ENCODE measurements at places on chromosomes 7 and 10.

DNA sequence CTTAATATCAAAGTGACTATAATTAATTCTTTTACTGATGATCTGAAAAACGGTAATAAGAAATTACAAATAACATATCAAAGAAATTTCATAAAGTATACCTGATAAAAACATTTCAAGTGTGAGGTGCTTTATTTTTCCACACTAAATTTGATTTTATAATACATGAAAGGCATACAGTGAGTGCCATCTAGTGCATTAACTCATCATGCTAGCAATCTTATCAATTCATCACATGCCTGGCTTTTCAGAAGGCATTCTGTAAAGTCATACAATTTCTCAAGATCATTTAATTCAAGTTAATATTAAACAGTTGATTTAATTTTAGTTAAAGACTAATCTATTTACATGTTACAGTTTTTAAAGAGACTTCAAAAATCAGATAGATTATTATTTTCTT lies 1020.9 kb downstream of the GATA3 start:
- no peak for DNase-seq

- DNase-seq = no peak
Measured at GRCh38 chr7:39527296-39527695, 38.9 kb upstream of the YAE1 start.

- DNase-seq = no peak
Measured at GRCh38 chr10:59688921-59689351, 20.7 kb downstream of the SLC16A9 start.

GRCh38 chr10:42980553-42981357 lies 96.1 kb upstream of the RET start:
- no peak for DNase-seq

DNA sequence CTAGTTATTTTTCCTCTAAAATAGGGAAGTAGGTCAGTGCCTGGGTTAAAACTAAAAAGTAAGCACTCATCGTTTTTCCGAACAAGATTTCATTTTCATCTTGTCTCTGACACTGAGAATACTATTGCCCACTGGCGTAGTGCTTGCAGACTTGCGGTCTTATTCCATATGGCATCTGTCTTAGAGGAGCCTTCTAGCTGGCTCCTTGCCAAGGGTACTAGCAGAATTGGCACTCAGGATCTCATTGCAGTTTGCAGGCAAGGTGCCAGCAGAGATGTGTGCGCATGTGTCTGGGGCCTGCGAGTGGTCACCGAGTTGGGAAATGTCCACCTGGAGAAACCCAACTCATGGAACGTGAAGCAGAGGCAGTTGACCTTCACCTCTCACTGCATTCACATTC lies 143.4 kb downstream of the CELF2 start:
- DNase-seq = peak; percentile 91

DNA sequence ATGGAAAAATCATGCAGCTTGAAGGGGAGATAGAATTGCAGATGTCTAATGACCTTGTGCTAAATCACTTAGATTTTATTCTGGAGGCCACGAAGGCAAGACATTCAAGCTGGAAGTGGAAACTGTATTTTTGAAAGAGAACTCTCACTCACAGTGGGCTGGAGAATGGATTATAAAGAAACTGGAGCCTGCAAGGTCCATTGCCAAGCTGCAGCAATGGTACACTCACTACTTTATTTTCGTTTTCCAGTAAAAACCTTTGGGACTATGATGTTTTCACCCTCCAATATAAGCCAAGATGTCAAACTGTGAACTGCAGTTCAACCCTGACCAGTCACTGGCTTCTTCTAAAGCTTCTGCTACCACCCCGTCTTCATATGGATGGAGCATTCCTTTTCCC lies 62.0 kb downstream of the SKIDA1 start:
- DNase-seq = no peak

DNA sequence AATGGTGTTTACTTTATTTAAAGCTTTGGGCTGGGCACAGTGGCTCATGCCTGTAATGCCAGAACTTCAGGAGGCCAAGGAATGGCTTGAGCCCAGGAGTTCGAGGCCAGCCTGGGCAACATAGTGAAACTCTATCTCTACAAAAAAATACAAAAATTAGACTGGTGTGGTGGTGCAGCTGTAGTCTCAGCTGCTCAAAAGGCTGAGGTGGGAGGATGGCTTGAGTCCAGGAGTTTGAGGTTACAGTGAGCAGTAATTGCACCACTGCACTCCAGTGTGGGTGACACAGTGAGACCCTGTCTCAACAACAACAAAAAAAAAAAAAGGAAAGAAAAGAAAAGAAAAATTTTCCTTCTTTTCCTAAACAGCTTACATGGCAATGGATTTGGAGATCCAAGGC lies 22.0 kb downstream of the SLC16A9 start:
- DNase-seq = no peak

GRCh38 chr7:117731455-117731854 lies 141.8 kb downstream of the CTTNBP2 start:
- DNase-seq = no peak

GRCh38 chr10:103643381-103643780 lies 149.9 kb downstream of the NEURL1 start:
- no peak for DNase-seq

- DNase-seq = no peak
Measured at GRCh38 chr7:24842449-24843241, 85.4 kb upstream of the GSDME start.

DNA sequence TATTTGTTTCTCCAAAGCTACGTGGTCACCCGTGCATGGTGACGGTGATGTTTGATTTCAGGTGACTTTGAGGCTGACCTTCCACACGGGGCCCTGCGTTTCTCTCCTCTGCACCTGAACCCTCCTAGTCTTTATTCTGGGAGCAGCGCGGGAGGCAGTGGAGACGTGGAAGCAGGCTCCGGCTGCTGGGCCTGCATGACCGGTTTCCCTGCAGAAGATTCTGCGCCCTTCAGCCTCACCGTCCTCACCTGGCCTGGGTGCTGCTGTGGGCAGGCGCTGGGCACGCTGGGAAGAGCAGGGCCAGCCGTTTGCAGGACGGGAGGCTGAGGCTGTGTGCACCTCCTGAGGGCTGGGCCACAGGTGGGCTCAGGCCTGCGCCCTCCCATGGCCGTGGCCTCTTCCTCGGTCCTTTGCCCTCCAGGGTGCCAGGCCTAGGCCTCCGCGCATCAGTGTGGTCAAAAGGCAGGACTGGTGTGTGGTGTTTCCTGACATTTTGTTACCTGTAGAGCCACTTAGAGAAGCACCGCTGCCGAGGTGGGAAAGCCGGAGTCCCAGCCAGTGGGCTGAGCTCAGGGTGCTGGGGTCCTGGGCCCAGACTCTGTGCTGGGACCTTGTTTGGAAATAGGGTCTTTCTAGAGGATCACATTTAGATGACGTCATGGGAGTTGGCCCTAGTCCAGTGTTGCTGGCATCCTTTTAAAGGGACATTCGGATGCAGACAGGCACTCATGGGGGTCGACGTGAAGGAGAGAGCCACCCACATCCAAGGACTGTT lies 478.3 kb downstream of the DNAJB6 start:
- DNase-seq = no peak

All from NCI-H446 treated with DMSO at 0.1 percent for 48 hours (cell line).